NCI-H1048 (cell line): ENCODE measurements at places on chromosomes 16 and 17.

GRCh38 chr16:69741951-69742904 lies 12.5 kb downstream of the NOB1 start:
- no peak for DNase-seq

- no peak for DNase-seq
Measured at GRCh38 chr16:79008036-79008868, 592.3 kb downstream of the MAF start.

- DNase-seq, result no peak
Measured at GRCh38 chr17:56434610-56435009, 158.9 kb upstream of the NOG start.

DNA sequence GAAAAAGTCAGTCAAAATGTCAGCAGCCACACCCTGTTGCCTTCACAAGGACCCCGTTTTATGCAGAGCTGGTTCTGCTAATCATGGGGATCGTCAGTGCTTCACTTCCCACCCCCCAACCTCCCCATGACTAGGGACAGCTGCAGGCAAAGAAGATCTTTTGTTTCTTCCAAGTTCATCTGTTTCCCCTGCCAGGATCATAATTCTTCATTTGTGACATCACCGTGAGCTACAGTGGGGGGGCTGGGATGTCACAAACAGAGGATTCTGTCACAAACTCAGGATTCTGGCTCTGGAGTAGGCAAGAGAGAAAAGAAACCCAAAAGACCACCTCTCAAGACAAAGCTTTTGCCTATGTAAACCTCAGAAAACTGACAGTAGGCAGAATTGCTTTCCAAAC lies 24.7 kb downstream of the DNAJC7 start:
- no peak for DNase-seq

DNA sequence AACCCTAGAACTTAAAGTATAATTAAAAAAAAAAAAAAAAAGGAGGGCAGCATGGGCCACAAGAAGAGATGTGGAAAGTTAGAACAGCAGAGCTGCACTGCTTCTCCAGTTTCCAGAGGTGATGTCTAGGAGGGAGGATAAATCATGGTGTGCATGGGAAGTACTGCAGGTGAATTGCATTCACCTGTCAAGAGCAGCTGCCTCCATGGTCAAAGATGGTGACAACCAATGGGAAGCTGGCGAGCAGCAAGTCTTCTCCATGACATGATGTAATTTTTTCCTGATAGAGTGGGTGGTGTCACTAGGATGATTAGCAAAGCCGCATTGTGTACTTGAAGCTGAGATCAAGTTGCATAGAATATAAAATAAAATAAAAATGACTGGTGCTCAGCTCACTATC lies 95.6 kb upstream of the HS3ST4 start:
- DNase-seq, result no peak

DNA sequence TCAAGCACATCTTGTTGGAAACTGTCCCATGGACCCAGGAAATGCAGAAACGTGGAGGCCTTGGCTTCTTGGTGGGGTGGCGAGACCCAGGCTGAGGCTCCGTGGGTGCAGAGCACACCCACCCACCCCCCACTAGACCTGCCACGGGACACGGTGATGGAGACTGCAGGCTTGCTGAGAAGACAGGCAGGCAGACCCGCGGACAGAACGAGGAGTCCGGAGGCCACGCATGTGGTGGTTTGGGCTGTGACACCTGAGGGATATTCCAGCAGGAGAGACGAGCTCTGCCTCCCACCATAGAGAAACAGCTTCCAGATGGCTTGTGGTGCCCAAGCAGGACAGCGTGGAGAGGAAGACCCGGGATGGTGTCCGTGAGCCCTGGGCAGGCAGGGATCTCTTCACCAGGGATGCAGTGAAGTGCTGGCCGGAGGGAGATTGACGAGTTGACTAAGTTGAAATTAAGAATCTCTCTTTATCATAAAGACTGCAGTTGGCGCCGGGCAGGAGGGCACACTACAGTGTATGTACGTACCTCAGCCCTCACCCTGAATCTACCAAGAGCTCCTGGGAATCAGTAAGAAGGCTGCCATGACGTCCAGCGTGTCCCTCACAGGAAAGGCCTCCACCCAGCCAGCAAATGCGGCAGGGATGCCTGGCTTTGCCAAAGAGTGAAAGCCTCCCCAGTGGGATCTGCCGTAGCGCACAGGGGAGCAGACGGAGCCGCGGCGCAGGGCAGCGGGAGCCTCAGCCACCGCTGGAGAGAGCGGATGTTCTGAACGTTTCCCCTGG lies 8.2 kb downstream of the UBE2I start:
- no peak for DNase-seq

- no peak for DNase-seq
Measured at GRCh38 chr16:72380283-72380682, 208.3 kb upstream of the PMFBP1 start.

GRCh38 chr17:9940841-9941240 lies 35.8 kb upstream of the RCVRN start:
- no peak for DNase-seq

- DNase-seq, result no peak
Measured at GRCh38 chr17:39666231-39666600, 1.1 kb downstream of the TCAP start.

DNA sequence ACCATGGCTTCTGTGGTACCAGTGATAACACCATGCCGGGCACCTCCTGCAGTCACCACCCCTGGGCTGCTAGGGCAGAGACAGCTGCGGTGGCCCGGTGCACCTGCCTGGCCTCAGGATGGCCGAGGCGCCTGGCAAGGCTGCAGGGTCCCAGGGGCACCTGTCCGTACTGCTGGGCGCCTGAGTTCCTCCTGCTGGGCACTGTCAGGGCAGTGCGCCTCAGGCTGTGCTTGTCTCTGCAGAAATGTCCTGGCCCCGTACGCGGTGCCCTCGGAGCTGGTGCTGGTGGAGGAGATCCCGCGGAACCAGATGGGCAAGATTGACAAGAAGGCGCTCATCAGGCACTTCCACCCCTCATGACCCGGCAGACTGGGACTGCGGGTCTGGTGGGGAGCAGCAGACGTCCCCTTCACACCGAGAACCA lies 17.7 kb upstream of the CDH15 start:
- DNase-seq, result no peak

- DNase-seq, result no peak
Measured at GRCh38 chr16:55468352-55468990, 10.5 kb upstream of the MMP2 start.

DNA sequence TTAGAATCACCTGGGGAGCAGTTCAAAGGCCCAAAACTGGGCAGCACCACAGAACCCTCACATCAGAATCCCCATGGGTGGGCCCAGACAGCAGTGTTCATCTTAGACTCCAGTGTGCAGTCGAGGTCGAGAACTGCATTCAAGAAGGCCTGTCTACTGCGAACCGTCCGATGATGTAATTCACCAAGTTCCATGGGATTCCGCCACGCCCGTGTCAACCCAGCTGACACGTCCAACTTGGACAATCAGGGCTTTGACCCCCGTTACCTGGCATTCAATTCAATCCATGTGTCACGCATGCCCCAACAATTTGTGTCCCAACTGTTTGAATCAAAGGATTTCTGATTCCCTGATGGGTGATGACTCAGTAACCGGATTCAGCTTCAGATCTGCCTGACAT lies 9.2 kb downstream of the HSBP1 start:
- DNase-seq, result no peak

GRCh38 chr16:85428168-85428898 lies 184.8 kb upstream of the GSE1 start:
- DNase-seq, result no peak
